ENCODE measurements at places on chromosomes 2 and 18. TPM values are rescaled to one million over a fixed set of nuclear protein-coding genes. Genes with fewer than 3 reads are reported as not detected.

- H3K27me3 ChIP-seq: no peaks in the 10 kb centered on the region
- H3K4me1 ChIP-seq: no peaks in the 10 kb centered on the region
These were observed 16.5 kb upstream of the PRLH start for GRCh38 chr2:237549643-237550415.

GRCh38 chr2:53170466-53170865 is 597.1 kb upstream of the CHAC2 start:
- no peak overlapping the region for H3K4me3 ChIP-seq
- H3K4me1 ChIP-seq: no peaks in the 10 kb centered on the region
- H3K36me3 ChIP-seq: no peaks in the 10 kb centered on the region
- no peak for DNase-seq

GRCh38 chr2:27067385-27067784 is 4.1 kb downstream of the OST4 start:
- peaks cover 33% of the 10 kb centered on the region for H3K4me1 ChIP-seq
- no peak for DNase-seq
- H3K4me3 ChIP-seq: no peak overlapping the region
- H3K36me3 ChIP-seq: peaks cover 24% of the 10 kb centered on the region
- H3K27ac ChIP-seq: no peak overlapping the region

Gene DCDC2C
- total RNA-seq: not detected

Gene COL4A3
- 0.32 TPM for total RNA-seq

Gene ALS2
- 39.1 TPM for total RNA-seq

Gene PDE6D
- total RNA-seq: 17.6 TPM
